Stimulated activated CD4-positive, alpha-beta T cell treated with anti-CD3 and anti-CD28 coated beads, Interleukin-1b, Interleukin-23, amount 100 ng/mL, for 4 hours (primary cell): ENCODE measurements at places on chromosomes 7 and 10.

DNA sequence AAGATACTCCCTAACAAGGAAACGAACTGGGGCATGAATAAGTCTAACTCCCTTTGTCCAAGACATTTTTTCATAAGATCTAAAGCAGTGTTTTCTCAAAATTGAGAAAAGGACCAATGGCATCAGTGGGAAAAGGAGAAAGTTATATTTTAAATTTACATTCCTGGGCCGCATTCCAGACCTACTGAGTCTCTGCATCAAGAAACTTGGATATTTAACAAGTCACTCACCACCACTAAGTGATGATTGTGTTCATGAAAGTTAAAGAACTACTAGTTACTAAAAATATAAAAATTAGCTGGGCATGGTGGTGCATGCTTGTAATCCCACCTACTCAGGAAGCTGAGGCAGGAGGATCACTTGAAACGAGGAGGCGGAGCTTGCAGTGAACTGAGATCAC is 149.6 kb upstream of the MEOX2 start:
- no peak for DNase-seq

- no peak for DNase-seq
Measured at GRCh38 chr7:94355454-94355853, 39.2 kb upstream of the COL1A2 start.

- no peak for DNase-seq
Measured at GRCh38 chr7:141359740-141360415, 191.3 kb upstream of the AGK start.

DNA sequence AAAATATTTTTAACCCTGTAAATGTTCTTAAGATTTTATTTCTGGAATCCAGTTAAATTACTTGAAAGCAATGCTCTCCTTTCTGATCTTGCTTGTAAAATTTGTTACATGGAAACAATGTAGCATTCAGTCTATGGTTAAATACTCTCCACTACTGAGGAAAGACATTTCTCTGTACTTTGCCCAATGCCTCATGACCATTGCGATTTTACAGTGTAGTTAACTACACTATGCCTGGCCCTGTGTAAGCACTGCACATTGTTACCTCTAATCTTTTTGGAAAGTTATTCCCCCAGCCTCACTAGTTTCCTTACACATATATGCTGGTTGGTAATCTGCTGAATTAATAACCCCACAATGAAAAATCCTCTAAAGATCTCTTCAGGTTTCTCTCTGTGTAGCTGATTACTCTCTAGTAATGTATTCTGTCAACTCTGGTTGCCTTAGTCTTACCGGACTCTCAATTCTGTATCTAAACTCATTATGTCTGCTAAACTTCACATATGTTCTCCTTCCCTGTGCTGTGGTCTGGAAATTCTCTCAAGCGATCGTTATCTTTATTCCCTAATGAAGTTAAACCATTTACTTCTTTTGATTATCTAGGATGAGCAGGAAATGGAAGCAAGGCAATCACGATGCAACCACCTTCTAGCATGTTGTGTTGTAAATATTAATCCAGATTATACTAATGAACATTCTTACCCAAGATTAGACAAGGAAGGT is 58.7 kb upstream of the TMEM106B start:
- DNase-seq: no peak

DNA sequence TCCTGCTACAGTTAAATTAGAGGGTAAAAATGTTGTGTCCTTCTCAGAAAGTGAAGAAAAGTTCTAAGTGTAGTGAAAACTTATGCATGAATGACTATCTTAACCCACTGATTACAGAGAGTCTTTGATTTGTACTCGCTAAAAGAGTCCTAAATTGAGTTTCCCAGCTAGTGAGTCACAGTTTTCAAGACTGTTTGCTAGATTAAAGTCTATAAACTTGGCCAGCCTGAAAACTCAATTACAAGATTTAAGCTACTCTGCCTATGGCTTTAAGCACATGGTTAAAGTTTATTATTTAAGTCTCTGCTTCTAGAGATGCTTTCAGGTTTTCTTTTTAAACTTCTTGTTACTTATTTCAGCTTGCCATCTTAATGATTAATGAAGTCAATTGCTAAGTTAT is 44.4 kb downstream of the MRPS24 start:
- no peak for DNase-seq

GRCh38 chr7:44733708-44734481 is 14.8 kb upstream of the ZMIZ2 start:
- no peak for DNase-seq

DNA sequence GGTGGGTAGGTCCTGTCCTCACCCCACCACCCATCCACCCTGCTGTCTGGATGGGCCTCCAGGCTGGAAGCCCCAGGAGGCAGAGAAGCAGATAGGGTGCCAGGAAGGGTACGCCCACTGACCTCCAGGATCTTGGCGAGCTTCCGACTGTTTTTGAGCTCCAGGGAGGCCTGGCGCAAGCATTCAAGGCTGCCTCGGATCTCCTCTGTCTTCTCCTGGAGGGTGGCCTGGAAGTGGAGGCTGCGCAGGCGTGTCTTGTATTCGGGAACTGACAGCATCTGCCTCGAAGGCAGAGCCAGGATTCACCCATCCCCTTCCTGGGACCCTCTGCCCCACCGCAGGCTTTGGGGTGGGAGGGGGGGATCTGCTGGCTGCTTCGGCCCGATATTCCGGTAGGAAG is 48.4 kb downstream of the GRID2IP start:
- DNase-seq: no peak

GRCh38 chr7:30510124-30511075 is 5.8 kb upstream of the GGCT start:
- peak; percentile 7 for DNase-seq
